Right lung (tissue), 10 donors: ENCODE measurements at places on chromosomes 7 and 10.
A peak's percentile ranks its signal among the peaks of the same experiment; 100 is the strongest.

DNA sequence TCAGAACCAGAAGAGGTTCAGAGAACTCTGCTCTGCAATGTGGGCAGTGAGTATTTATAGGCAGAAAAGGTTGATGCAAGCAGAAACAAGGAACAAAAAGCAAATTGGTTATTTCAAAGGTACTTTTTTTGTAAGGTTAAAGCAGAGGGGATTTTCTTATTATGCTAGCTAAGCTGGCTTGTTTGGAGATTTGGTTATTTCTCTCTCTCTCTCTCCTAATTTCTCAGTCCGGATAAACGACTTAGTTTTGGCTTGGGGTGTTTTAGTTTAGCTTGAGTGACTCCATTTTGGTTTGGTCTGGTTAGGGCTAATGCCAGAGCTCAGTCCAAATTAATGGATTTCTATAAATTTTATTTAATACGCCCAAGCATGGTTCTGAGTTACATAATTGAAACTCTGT is 566.8 kb downstream of the SH2D4B start:
- no peak for DNase-seq

- peak; percentile 63 for DNase-seq
Measured at GRCh38 chr7:35753761-35754603, 46.9 kb upstream of the SEPTIN7 start.

- no peak for DNase-seq
Measured at GRCh38 chr10:80720549-80720948, 182.8 kb downstream of the SH2D4B start.

DNA sequence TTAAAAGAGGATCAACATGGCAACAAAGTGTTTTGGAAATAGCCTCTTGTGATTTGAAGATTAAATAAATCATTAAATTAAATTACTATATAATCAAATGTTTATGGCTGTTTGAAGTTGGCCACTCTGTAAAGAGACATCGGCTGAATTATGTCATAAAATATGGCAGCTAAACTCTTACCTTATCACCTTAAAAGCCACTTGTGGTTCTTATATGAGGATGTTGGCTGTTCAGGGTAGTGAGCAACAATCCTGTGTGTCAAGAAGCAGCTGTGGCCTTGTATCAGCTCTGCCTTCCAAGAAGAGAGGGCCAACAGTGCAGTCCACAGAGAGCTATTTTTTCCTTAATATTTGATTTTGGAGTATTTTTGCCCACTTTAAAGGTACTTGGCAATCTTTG is 113.4 kb upstream of the CDK6 start:
- DNase-seq, result no peak

DNA sequence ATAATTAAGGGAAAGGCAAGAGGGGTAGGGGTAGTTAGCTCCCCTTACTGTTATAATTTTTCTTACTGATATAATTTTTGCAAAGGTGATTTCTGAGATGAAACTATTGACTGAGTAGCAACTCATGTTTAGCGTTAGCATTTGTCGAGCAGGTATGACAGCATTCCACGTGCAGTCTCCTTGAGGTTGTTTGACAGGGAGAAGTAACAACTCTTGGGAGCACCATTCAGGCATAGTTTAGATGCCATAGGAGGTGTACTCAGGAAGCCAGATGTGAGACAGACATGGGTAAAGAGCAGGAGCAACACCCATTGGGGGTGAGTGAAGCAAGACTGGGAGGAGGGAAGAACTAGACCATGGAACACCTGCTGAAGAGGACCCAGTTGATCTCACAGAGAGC is 96.6 kb upstream of the KLF6 start:
- no peak for DNase-seq

GRCh38 chr7:108285778-108286177 is 155.6 kb upstream of the LAMB4 start:
- DNase-seq, result no peak

- no peak for DNase-seq
Measured at GRCh38 chr7:20708896-20709295, 77.8 kb downstream of the SP8 start.

GRCh38 chr10:45404087-45404769 is 30.2 kb downstream of the ALOX5 start:
- DNase-seq, result no peak

GRCh38 chr7:102306916-102307677 is 20.4 kb downstream of the SH2B2 start:
- DNase-seq, result no peak
